Tibial artery (tissue), 4 donors: ENCODE measurements at places on chromosomes 12 and 14.

DNA sequence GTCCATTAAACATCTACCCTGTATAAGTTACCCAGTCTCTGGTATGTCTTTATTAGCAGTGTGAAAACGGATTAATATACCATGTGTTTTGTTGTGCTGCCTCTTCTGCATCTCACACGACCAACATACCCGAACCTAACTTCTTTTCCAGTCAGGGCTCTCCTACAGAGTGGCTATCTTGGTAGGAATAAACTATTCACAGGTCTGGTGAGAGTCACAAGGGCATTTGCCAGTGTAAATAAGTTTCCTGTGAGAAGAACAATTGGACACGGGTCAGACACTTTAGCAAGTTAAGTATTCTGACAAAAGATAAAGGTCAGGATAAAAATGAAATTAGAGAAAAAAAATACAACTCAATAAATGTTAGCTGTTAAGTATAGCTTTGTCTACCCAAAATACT lies 60.9 kb downstream of the MYF5 start:
- no peaks in the 10 kb centered on the region for H3K27me3 ChIP-seq
- peaks cover 16% of the 10 kb centered on the region for H3K4me1 ChIP-seq
- H3K36me3 ChIP-seq = no peaks in the 10 kb centered on the region
- H3K4me3 ChIP-seq = no peak overlapping the region

- no peaks in the 10 kb centered on the region for H3K4me1 ChIP-seq
- DNase-seq = no peak
- H3K27me3 ChIP-seq = no peaks in the 10 kb centered on the region
- no peak overlapping the region for H3K4me3 ChIP-seq
- no peak overlapping the region for H3K27ac ChIP-seq
- no peaks in the 10 kb centered on the region for H3K36me3 ChIP-seq
These were observed 29.5 kb upstream of the RHOJ start for GRCh38 chr14:63174760-63175191.

DNA sequence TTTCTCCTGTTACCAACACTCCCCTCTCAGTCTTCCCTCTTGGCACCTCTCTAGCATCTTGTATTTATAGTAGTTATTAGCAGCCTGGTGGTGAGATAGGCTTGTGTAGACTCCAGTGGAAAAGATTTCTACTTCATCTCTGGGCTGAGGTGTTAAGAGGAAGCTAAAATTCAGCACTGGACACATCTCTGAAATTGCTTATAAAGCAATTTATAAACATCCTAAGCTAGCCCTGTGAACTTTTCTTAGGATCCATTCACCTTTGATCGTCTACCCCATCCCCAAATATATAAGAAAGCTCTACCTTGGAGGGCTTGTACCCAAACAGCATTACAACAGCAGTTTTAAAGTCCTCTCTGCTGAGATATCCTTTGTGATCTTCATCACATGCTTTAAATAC lies 928 bp downstream of the EFCAB11 start:
- peaks cover 17% of the 10 kb centered on the region for H3K36me3 ChIP-seq
- DNase-seq = no peak
- H3K4me1 ChIP-seq = peaks cover 21% of the 10 kb centered on the region

DNA sequence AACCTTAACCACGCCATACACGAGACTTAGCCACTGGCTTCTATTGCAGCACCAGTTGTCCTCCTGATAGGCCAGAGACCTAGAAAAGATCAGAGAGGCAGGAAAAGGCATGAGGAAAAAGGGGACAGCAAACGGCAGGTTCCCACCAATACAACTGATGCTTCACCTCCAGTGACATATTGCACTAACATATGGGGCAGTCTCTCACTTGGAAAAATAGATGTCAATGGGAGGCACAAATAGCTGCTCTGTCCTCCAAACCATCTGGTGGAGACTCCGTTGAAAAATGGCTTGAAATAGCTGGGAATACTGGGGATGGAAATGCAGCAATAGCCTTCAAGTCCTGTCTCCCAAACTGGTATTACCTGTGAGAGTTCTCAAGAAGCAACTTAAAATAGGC lies 20.3 kb downstream of the SLC8A3 start:
- H3K27me3 ChIP-seq = no peaks in the 10 kb centered on the region
- no peaks in the 10 kb centered on the region for H3K36me3 ChIP-seq
- H3K27ac ChIP-seq = no peak overlapping the region
- H3K4me1 ChIP-seq = no peaks in the 10 kb centered on the region
- DNase-seq = no peak
- no peak overlapping the region for H3K4me3 ChIP-seq

DNA sequence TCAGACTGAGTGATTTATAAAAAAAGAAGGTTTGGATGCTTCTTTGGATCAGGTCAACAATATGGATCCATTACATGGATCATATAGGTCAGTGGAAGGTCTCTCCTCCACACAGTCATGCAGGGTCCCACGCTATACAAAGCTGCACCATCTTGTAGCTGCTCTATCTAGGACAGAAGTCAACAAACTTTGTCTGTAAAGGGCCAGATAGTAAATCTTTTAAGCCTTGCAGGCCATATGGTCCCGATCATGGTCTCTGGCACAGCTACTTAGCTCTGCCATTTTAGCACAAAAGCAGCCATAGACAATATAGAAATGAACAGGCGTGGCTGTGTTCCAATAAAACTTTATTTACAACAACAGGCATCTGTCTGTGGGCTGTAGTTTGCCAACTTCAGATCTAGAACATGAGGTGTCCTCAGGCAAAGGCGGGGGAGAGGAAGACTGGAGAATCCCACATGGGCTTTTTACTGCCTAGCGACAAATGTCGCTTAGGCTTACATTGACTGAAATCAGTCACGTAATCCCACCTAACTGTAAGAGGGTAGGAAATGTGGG lies 36.7 kb downstream of the TMEM233 start:
- DNase-seq = no peak
- H3K36me3 ChIP-seq = no peaks in the 10 kb centered on the region
- H3K4me1 ChIP-seq = no peaks in the 10 kb centered on the region
- H3K27ac ChIP-seq = no peak overlapping the region
- no peak overlapping the region for H3K4me3 ChIP-seq

- no peaks in the 10 kb centered on the region for H3K36me3 ChIP-seq
- peaks cover 48% of the 10 kb centered on the region for H3K4me1 ChIP-seq
- peak overlapping the region; percentile 94 for H3K27ac ChIP-seq
- peak overlapping the region; percentile 99 for H3K4me3 ChIP-seq
These were observed 1.1 kb downstream of the NUMB start for GRCh38 chr14:73457041-73457923.

DNA sequence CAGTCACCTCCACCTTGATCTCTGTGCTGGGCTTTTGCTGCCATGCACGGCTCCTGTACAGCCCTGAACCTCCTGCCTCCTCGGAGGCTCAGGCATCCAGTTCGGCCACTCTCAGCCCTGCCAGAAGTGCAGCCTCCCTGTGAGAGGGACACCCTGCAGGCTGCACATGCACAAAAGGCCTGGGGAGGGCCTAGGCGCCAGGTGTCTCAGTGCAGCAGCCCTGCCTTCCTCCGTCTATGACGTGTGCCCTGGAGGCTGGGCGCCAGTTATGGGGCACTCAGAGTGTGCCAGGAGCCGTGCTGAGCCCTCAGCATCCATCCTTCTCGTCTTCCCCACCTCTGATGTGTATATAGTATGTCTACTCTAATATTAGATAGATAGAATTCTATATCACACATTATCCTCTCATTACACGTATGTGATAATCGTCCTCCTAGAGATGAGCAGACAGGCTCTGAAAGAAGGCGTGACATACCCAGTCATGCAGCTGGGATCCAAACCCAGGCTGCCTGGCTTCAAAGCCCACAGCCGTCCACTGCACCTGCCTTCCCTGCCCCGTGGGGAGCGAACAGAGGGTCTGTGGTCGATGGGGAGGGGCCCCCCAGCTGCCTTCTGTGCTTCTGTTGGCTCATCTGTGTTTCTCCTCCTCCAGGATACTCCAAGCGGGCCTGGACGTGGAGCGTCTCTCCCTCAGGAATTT lies 101.1 kb downstream of the B4GALNT3 start:
- H3K4me3 ChIP-seq = no peak overlapping the region
- DNase-seq = no peak
- H3K4me1 ChIP-seq = no peaks in the 10 kb centered on the region
- H3K27ac ChIP-seq = no peak overlapping the region

DNA sequence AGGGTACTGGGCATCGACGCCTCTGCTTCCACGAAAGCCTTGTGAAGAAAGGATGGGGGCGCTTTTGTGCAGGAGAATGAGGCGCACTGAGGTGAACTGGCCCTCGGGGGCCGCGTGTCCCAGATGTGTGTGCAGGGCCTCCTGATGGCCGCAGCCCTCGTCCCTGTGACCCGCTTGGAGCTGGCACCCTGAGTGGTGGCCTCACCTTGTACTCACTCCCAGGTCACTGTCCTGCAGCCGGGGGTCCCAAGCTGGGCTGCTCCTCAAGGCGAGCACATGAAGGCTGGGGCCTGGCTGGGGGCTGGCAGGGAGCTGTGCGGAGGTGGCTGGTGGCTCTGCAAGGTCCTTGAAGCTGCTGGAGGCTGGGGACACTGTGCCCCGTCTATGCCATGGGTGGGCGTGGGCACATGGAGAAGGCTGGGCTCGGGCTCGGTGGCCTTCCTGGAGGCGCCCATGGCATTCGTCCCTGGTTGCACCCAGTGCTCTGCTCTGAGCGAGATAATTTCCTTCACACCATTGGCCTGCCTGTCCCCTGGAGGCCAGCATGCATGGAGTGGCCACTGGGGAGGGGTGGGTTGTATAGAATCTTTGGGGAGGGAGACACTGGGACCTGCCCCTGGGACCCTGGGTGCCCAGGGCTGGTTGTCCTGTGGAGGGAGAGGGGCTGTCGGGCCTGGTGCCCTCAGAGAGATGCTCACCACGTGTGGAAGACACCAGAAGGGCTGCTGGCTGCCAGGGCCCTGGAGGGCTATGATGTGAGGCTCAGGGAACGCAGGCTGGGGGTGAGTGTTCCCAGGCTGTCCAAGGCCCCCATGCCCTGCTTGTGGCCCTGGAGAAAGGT lies 79.3 kb downstream of the TMEM121 start:
- no peak overlapping the region for H3K4me3 ChIP-seq
- no peaks in the 10 kb centered on the region for H3K36me3 ChIP-seq
- H3K4me1 ChIP-seq = no peaks in the 10 kb centered on the region
- no peak overlapping the region for H3K27ac ChIP-seq
- no peak for DNase-seq
- peaks cover 3% of the 10 kb centered on the region for H3K27me3 ChIP-seq

DNA sequence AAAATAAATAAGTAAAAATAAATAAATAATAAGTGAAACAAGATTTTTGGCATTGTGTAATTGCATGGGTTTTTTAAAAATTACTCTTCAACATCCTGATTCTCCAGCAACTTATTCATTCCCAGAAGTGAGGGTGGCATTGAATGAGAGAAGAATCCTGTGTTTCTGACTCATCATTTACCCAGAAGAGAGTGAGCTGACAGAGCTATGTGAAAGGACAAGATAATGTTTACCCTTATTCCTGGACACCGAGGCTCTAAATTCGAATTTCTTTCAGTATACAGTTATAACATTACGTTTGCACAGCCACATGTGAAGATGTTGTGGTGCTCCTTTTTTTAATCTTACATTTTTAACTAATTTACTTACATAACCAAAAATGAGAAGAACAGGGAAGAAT lies 36.4 kb downstream of the BBS10 start:
- no peaks in the 10 kb centered on the region for H3K36me3 ChIP-seq
- no peak overlapping the region for H3K4me3 ChIP-seq
- no peaks in the 10 kb centered on the region for H3K27me3 ChIP-seq
- no peaks in the 10 kb centered on the region for H3K4me1 ChIP-seq
- no peak overlapping the region for H3K27ac ChIP-seq
- DNase-seq = no peak

- no peaks in the 10 kb centered on the region for H3K36me3 ChIP-seq
- no peak overlapping the region for H3K27ac ChIP-seq
- no peaks in the 10 kb centered on the region for H3K4me1 ChIP-seq
- H3K4me3 ChIP-seq = no peak overlapping the region
- DNase-seq = no peak
These were observed 49.1 kb upstream of the OTOGL start for GRCh38 chr12:80050236-80050635.

DNA sequence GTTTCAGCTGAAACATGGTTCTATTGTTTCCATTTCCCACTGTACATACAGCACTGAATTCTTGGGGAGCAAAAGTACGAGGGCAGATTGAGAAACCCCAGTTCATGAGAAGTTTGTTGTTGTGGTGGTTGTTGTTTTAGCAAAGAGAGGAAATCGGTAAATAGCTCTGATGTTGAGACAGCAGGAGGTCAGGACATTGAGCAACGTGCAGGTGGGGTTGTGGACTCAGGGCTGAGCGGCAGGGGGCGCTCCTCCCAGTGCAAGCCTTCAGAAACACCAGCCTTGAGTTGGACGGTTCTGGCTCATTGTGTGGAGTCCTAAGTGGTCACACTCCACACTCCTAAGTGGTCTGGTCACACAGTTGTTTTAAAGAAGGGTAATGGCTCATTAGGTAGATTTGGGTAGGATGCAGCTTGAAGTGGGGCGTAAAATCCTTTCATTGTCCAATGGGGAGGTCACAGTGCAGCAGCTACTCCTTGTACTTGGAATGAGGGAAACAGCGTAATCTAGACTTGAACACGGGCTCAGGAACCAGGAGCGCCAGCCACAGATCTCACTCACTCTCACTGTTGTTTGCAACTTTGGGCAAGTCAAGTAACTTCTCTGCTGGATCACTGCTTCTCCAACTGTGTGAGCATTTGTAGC lies 14.5 kb upstream of the PWP1 start:
- no peak overlapping the region for H3K4me3 ChIP-seq
- DNase-seq = no peak
- H3K27me3 ChIP-seq = peaks cover 37% of the 10 kb centered on the region
- H3K27ac ChIP-seq = no peak overlapping the region
- no peaks in the 10 kb centered on the region for H3K36me3 ChIP-seq

GRCh38 chr12:71250166-71250565 lies 92.4 kb upstream of the TSPAN8 start:
- no peak overlapping the region for H3K4me3 ChIP-seq
- no peaks in the 10 kb centered on the region for H3K4me1 ChIP-seq
- no peak overlapping the region for H3K27ac ChIP-seq

GRCh38 chr14:36424478-36425102 lies 95.4 kb downstream of the NKX2-1 start:
- H3K36me3 ChIP-seq = no peaks in the 10 kb centered on the region
- no peaks in the 10 kb centered on the region for H3K27me3 ChIP-seq
- no peak overlapping the region for H3K27ac ChIP-seq
- no peak overlapping the region for H3K4me3 ChIP-seq

DNA sequence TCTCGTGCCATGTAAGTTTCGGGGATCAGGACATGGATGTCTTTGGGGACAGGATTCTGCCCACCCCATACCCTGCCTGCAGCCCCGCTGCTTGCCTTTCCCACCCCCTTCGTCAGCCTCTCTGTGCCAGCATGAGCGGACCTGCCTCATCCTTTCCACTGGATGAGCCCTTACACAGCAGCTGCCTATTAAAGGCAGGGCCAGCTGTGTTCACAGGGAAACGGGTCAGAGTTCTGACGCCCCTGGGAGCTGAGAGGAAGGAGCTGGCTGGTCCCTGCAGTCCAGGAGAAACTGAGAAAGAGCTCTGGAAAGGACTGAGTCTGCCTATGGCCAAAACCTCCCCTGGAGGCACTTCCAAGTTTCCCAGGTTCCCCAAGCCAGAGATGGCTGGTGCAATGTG lies 83.5 kb upstream of the NCOR2 start:
- H3K27ac ChIP-seq = no peak overlapping the region
- H3K4me1 ChIP-seq = peaks cover 16% of the 10 kb centered on the region
- no peak overlapping the region for H3K4me3 ChIP-seq
- H3K27me3 ChIP-seq = no peaks in the 10 kb centered on the region
